Psoas muscle (tissue), 8 donors: ENCODE measurements at places on chromosomes 5 and 9. TPM values are rescaled to one million over a fixed set of nuclear protein-coding genes. Genes with fewer than 3 reads are reported as not detected.

GRCh38 chr5:149228618-149229297 lies 42.9 kb upstream of the AFAP1L1 start:
- DNase-seq = no peak

- no peak for DNase-seq
Measured at GRCh38 chr5:171771856-171772255, 13.8 kb upstream of the SMIM23 start.

DNA sequence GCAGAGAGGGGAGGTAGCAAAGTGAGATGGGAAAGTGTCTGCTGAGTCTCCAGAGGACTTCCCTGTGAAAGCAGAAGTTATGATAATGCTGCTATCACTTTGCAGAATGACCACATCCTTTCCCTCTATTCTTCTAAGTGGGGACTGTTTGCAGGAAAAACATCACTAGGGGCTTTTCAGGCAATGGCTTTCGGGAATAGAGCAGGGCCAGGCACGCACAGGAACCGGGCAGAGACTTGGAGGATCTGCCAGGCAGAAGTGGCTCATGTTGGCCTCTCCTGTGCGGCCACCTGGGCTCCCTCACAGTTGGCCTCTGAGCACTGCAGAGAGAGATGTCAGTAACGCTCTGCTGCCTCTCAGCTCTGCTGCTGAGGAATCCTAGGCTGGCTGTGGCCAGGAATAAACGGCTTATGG lies 214.7 kb downstream of the MAST4 start:
- DNase-seq = no peak

GRCh38 chr9:136259517-136259813 lies 13.9 kb upstream of the QSOX2 start:
- no peak for DNase-seq

GRCh38 chr9:134550584-134550983 lies 91.0 kb upstream of the COL5A1 start:
- no peak for DNase-seq

- DNase-seq = no peak
Measured at GRCh38 chr5:150503386-150503785, 4.5 kb upstream of the NDST1 start.

DNA sequence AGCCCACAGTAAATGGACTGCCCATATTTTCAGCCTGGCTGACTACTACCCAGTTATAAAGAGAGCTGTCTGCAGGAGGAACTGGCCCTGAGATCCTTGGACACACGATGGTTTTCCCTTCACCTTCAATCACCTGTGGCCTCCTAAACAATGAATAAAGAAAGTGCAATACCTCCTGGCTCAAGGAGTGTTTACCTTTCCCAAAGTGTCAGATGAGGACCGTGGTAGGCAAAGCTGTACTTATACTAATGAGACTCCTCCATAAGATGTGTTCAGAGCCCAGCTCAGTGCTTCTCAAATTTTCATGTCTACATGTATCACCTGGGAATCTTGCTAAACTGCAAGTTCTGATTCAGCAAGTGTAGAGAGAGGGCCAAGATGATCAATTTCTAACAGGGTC lies 284.5 kb upstream of the VLDLR start:
- DNase-seq = no peak

The ACER2 gene
- 1.9 TPM for total RNA-seq

The PCDHA2 gene
- total RNA-seq = not detected

The PCDHAC2 gene
- 0.17 TPM for total RNA-seq

The CCL27 gene
- not detected for total RNA-seq

The PCDHB2 gene
- 0.88 TPM for total RNA-seq
